ENCODE measurements at places on chromosomes 2 and 18.

DNA sequence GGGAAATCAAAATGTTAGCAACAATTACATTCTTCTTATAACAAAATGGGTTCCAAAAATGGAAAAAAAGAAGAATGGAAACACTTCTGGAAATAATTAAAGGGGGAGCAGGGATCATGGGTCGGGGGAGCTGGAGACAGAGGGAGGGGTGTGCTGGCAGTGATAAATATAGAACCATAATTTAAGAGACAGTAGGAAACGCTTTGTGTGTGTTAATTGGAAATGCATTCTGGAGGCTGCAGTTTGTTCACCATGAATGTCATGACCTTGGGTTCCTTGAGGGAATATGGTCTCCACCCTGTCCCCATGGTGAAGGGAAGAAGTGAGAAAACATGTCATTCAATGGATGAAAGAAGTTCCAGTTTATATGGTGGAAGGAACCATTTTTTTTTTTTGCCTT is 540.7 kb downstream of the TNS1 start:
- no peak for DNase-seq

DNA sequence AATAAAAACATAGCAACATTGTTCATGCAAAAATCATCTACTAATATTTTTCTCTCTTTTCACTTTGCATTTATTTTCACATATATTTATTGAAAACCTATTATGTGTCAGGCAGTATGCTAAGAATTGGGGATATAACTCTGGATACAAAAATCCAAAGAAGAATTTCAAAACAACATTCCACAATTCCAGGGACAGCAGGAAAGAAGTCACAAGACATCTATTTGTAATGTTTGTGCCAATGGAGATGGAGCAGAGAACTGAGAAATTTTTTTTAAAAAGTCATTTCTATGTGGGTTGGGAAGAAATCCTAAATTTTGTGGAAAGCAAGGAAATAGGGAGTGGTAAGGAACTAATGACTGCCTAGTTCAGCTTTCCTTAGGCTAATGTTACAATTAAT is 128.6 kb upstream of the TLK1 start:
- no peak for DNase-seq

- no peak for DNase-seq
Measured at GRCh38 chr2:161381546-161381945, 34.6 kb upstream of the TBR1 start.

- DNase-seq = no peak
Measured at GRCh38 chr18:45519411-45520280, 95.6 kb upstream of the SLC14A2 start.

DNA sequence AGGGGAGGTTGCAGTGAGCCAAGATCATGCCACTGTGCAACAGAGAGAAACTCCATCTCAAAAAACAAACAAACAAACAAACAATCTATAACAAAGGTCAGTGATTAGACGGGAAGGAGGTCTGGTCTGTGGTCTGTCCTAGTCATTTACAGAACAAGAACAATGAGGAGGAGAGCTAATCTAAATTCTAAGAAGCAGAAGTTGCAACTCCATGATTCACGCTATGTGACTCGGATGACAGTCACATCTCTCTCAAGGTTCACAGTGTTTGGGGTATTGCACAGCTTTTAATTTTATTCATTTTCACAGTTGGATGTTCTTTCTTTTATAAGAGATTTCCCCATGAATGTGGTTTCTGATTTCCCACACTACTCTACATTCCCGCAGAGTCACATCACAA is 218.7 kb upstream of the PIEZO2 start:
- no peak for DNase-seq

GRCh38 chr2:133641942-133642725 is 73.9 kb upstream of the NCKAP5 start:
- DNase-seq = no peak

GRCh38 chr2:36044411-36044810 is 311.2 kb upstream of the CRIM1 start:
- DNase-seq = no peak
